Fibroblast of skin of back (primary cell): ENCODE measurements at places on chromosomes 1 and 21.

DNA sequence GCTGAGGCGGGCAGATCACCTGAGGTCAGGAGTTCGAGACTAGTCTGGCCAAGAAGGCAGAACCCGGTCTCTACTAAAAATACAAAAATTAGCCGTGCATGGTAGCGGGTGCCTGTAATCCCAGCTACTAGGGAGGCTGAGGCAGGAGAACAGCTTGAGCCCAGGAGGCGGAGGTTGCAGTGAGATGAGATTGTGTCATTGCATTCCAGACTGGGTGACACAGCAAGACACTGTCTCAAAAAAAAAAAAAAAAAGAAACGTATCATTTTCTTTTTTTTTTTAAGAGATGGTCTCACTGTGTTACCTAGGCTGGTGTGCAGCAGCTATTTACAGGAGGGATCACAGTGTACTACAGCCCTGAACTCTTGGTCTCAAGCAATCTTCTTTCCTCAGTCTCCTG is 47.3 kb downstream of the ITGB3BP start:
- DNase-seq = peak; percentile 56

- DNase-seq = no peak
These were observed 45.2 kb downstream of the PTPRU start for GRCh38 chr1:29281571-29281970.

DNA sequence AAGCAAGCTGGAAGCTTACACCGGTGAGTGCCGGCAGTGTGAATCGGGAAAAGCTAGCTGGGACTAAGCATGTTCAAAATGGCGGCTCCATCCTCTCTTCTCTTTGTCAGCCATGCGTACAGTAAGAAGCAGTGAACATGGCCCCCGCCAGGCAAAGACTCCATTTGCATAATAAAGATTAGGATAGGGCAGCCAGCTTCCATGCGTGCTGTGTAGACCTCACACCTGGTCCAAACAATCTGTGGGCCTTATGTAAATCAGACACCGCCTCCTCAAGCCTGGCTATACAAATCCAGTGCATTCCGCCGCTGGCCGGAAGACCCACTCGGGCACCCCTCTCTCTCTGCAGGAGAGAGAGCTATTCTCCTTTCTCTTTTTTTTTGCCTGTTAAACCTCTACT is 150.3 kb downstream of the TIAM1 start:
- no peak for DNase-seq

DNA sequence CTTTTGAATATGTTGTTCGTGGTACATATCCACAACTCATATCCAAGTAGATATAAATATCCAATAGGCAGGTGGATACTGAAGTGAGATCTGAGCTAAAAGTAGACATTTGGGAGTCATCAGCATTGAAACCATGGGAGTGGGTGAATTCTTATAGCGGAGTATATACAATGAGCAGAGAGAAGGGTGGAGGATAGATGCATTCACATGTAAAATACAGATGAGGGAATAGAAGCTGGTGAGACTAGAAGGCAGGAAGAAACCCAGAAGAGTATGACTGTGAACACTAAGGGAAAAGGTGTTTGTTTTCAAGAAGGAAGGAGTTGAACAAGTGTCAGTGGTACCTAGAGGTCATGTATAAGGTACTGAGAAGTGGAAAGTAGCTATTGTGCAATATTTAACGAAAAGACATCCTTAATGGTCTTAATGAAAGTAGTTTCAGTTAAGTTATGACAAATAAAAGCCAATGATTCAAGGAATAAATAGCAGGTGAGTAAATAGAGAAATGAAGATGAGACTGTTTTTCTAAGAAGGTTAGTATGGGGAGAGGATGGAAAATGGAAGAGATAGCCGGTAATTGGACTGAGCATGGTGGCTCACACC is 181.6 kb upstream of the CACYBP start:
- no peak for DNase-seq

GRCh38 chr1:37486680-37487618 is 12.6 kb downstream of the ZC3H12A start:
- DNase-seq = peak; percentile 71

GRCh38 chr1:210747890-210748289 is 386.1 kb downstream of the KCNH1 start:
- no peak for DNase-seq

DNA sequence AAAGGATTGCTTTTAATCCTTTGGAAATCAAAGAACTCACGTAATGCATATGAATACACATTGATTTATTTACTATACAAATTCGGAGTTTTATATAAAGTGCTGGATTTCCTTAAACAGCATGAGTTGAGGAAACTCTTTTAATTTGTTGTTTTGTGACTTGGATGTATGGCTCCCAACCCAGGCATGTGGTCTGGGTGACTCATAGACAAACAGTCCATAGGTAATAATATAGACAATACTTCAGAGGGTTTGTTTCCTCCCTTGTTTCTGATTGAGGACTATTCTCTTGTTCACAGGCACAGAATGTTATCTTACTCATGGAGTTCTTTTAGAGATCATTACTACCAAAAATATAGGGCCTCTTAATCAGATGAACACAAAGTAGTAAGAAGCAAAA is 43.8 kb downstream of the XPR1 start:
- DNase-seq = peak; percentile 31

DNA sequence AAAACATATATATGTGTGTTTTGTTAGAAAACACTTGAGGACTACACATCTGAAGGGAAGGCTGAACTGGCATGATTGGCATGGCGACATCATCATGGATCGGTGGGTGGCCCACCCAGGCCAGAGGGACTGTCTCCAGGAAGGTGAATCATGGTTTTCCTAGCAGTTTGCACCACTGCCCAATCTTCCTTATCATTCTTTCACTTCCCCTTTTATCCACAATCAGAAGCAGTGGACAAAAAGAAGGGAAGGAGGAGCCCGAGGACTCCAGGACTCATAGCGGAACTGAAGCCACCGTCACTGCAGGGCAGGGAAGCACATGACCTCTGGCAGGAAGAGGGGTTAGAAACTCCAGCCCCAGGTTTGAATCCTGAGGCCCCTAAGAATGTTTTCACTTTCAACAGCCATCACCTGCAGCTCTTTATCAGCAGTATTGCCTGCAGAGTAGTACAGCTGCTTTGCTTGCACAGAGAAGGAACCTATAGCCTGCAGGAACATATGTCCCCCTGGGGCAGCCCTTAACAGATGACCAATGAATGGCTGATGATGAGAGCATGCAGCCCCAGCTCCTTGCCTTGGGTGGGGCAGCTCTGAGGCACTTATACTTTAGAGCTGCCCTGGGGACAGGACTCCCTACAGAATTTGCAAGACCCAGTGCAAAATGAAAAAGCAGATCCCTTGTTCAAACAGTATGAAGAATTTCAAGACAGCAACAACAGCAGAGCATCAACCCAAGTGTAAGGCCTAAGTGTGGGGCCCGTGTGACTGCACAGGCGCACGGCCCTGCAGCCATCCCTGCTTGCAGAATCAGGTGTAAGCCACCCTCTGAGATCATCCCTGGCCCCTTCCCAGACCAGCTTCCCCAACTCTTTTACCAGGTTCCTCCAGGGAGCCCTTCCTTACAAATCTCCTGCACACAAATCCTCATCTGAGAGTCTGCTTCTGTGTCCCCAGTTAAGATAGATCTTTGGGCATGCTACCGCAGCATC is 241.8 kb upstream of the IRF2BP2 start:
- peak; percentile 97 for DNase-seq

- no peak for DNase-seq
These were observed 40.7 kb downstream of the LPGAT1 start for GRCh38 chr1:211789641-211790464.

- peak; percentile 77 for DNase-seq
These were observed 244.8 kb upstream of the RGS18 start for GRCh38 chr1:191913260-191913977.

GRCh38 chr1:2548068-2548589 is 8.0 kb upstream of the TNFRSF14 start:
- DNase-seq = peak; percentile 62

DNA sequence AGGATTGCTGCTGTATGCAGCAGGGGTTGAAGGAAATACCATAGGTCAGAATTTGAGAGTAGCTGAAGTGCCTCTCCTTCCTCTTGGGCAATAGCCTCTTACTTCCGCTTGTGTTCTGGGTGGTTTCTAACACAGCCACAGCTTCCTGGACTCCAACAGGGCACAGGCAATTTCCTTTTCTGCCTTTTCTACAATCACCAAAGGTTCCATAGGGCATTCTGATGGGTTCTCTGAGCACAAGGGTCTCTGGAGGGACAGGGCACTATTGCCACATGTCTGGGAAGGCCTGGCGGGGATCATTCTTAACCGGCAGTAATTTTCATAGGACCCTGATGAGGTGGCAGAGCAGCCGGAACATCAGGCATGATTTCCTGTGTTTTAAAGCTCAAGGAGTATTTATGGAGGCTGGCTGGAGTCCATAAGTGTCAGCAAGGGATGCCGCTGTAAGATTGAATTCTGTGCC is 5.5 kb upstream of the AGTRAP start:
- DNase-seq = no peak

DNA sequence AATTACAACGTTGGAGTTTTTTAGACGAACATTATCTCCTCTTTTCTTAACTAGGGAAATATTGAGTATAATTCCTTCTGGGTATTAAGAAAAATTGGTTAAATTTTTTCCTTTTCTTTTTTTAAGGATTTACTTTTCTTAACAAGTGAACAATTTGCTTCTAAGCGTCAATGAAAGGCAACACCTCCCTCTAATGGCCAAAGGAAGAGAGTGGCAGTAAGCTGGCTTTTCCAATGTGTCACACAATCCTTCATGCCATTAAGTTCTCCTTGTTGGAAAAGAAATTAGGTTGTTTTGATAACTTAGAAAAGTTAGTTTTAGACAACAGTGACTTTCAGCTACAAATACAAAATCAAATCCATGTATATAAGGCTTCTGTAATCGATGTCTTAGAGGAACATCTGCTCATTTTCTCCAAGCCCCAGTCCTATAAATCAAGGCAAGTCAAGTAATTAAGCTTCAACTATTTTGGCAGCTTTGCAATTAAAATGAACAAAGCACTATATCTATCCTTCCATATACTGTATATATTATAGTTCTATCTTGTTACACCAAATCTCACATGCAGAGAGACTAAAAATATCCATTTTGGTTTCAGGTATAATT is 62.8 kb downstream of the EDEM3 start:
- DNase-seq = peak; percentile 64

- peak; percentile 60 for DNase-seq
These were observed 49.0 kb downstream of the SIM2 start for GRCh38 chr21:36747815-36748383.

- no peak for DNase-seq
These were observed 28.4 kb downstream of the USP48 start for GRCh38 chr1:21754583-21754982.

DNA sequence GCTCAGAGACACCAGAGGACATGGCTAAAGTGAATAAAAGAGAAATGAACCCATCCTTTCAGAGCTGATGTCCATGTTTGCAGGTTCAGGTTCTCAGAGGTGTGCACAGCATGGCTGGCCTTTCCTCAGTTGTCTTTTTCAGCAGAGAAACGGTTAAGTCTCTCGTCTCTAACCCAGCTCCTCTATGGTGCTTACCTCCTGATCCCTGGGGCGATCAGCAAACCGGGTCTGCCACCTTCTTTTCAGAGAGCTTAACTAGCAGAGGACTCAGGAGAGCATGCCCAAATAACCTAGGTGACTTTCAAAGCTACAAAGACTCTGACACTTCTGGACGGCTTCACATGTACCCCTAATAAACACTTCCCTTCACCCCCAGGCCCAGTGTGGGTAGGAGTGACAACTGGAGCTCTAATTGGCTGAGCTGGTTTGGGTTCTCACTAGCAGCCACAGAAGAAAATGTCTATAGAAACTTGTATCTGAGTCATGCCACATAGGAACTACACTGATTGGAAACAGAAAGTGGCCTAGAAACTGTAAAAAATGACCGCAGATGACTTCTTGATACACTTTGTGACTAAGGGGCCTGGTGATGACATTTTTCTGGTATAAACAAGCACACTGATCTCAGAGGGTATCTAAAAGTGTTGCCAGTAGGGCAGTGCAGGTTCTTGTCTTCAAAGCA is at the start of gene AIM2:
TSS of gene AIM2 (minus strand) at position 329 of the 682 bp plus-strand sequence. CDS start 3,267 bp downstream, outside the sequence.
- DNase-seq = peak; percentile 47

- peak; percentile 4 for DNase-seq
These were observed 49.1 kb upstream of the LRRC3 start for GRCh38 chr21:44405948-44406872.
